ENCODE measurements at places on chromosomes 3 and 15. TPM values are rescaled to one million over a fixed set of nuclear protein-coding genes. Genes with fewer than 3 reads are reported as not detected.
A peak's percentile ranks its signal among the peaks of the same experiment; 100 is the strongest.

The PIK3R4 gene
- 13.7 TPM for total RNA-seq

The TNIK gene
- total RNA-seq = 78.3 TPM

The P2RY1 gene
- total RNA-seq = 0.17 TPM

The TM6SF1 gene
- total RNA-seq = not detected

The ZMYND10 gene
- total RNA-seq = 1.7 TPM

The C3orf20 gene
- total RNA-seq = not detected

DNA sequence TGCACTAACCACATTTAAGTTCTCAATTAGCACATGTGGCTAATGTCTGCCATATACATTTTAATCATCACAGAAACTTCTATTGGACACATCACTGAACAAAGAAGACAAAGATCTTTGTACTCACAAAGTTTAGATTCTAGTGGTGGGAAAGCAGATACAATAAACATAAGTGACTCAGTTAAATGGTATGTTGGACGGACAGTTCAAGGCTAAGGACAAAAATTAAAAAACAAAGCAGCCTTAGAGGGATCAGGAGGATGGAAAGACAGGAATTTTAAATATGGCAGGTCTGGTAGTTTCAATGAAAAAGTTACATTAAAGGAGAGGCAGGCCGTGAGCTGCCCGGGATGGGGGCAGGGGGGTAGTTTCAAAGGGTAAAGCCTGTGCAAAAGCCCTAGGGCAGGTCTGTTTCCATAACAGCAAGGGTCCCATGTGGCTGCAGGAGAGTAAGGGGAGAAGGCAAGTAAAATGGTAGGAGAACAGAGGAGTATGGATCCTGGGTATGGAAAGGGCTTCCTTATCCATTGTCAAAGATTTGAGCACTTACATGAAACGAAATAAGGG, 220.7 kb downstream of the FHIT start:
- H3K27me3 ChIP-seq = no peaks in the 10 kb centered on the region
- no peaks in the 10 kb centered on the region for H3K36me3 ChIP-seq
- H3K4me1 ChIP-seq = no peaks in the 10 kb centered on the region
- H3K27ac ChIP-seq = no peak overlapping the region

DNA sequence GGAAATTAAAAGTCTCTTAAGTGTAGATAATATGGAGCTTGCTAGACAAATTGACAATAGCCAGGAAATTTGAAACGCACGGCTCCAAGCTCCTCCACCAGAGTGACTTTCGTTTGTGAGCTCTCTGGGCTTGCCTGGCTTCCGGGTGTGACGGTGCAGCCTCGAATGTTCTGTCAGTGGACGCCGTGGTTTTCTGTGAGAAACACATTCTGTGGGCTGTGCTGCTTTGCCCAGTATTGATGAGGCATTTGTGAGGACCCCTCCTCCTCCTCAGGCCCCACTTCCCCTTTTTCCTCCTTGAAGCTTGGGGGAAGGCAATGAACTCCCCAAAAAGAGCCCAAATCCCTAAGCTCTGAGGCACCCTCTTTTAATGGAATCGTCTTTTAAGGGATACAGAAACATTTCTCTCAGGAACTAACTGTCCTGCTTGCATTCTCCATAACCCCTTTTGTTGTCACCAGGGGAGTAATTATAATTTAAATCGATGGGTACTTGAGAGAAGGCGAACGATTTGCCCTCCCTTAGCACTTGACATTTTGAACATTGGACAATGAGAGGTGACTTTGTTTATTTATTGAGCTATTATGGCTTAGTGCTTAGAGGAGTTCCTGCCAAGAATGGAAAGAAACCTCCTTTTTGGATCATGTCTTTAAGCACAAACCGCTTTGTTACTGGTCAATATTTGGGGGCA, 40.8 kb downstream of the POLR2M start:
- no peaks in the 10 kb centered on the region for H3K36me3 ChIP-seq
- peaks cover 3% of the 10 kb centered on the region for H3K4me1 ChIP-seq
- DNase-seq = peak; percentile 4

DNA sequence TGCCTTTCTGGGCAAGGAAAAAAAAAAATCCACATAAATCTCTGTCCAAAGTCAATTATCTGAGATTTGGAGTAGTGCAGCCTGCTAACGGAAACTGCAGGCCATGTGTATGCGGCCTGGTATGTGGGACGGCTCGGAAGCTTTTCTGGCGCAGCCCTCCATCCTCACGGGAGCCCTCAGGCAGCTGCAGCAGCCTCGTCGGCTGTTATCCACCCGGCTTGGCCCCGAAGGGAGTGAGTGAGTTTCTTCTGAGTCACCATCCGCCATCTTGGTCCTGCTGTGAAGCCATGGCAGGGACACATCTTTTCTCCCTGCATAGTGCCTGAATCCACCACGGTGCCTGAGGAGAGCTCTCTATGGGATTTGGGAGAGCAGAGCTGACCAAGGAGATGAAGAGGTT, 62.8 kb downstream of the POLR2M start:
- H3K4me3 ChIP-seq = no peak overlapping the region
- DNase-seq = no peak
- no peak overlapping the region for H3K27ac ChIP-seq
- peaks cover 7% of the 10 kb centered on the region for H3K4me1 ChIP-seq
- no peaks in the 10 kb centered on the region for H3K36me3 ChIP-seq

- no peak for DNase-seq
- no peaks in the 10 kb centered on the region for H3K27me3 ChIP-seq
- no peak overlapping the region for H3K27ac ChIP-seq
- H3K4me1 ChIP-seq = no peaks in the 10 kb centered on the region
Observed at GRCh38 chr3:3737531-3737930, 61.7 kb upstream of the LRRN1 start.

DNA sequence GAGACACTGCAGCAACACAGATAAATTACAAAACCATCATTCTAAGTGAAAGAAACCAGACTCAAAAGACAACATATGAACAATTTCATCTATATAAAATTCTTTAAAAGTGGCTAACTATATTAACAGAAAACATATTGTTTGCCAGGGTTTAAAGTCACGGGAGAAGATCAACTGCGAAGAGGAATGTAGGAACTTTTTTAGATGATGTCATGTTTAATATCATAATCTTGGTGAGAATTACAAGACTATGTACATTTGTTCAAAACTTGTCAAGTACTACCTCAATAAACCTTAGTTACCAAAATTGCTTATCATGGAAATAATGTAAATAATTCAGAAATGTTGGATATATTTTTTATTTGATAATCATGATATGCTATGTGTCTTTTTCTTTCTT, 395.1 kb upstream of the PLSCR5 start:
- no peak for DNase-seq
- H3K4me3 ChIP-seq = no peak overlapping the region
- H3K4me1 ChIP-seq = no peaks in the 10 kb centered on the region
- H3K36me3 ChIP-seq = no peaks in the 10 kb centered on the region
- H3K27me3 ChIP-seq = no peaks in the 10 kb centered on the region

- no peak overlapping the region for H3K4me3 ChIP-seq
- no peak overlapping the region for H3K27ac ChIP-seq
- H3K27me3 ChIP-seq = peaks cover 3% of the 10 kb centered on the region
- H3K4me1 ChIP-seq = peaks cover 4% of the 10 kb centered on the region
Observed at GRCh38 chr3:42827023-42827422, 17.8 kb downstream of the ACKR2 start.

DNA sequence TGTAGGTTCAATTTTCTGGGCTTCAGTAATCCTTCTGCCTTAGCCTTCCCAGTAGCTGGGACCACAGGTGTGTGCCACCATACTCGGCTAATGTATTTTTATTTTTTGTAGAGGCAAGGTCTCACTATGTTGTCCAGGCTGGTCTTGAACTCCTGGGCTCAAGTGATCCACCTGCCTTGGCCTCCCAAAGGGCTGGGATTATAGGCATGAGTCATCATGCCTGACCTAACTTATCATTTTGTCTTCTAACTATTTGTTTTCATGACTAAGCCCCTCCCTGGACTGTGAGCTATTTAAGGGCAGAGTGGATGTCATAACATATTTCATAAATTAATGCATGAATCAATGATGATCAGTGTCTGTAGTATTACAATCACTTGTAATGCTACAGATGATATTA, 56.1 kb upstream of the PIAS1 start:
- no peaks in the 10 kb centered on the region for H3K36me3 ChIP-seq
- H3K4me3 ChIP-seq = no peak overlapping the region
- no peaks in the 10 kb centered on the region for H3K4me1 ChIP-seq
- no peak for DNase-seq
- no peaks in the 10 kb centered on the region for H3K27me3 ChIP-seq
- H3K27ac ChIP-seq = no peak overlapping the region

- H3K27ac ChIP-seq = no peak overlapping the region
- no peak for DNase-seq
- H3K27me3 ChIP-seq = no peaks in the 10 kb centered on the region
Observed at GRCh38 chr15:51801391-51801835, 28.0 kb upstream of the TMOD3 start.

DNA sequence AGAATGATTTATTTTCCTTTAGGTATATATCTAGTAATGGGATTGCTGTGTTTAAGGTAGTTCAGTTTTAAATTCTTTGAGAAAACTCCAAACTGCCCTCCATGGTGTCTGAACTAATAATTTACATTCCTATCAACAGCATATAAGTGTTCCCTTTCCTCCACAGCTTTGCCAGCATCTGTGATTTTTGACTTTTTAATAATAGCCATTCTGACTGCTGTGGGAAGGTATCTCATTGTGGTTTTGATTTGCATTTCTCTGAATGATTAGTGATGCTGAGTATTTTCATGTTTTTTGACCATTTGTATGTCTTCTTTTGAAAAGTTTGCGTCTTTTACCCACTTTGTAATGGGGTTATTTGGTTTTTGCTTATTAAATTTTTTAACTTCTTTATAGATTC, 571.6 kb upstream of the CCDC54 start:
- H3K4me3 ChIP-seq = no peak overlapping the region
- no peak for DNase-seq
- no peaks in the 10 kb centered on the region for H3K27me3 ChIP-seq
- no peaks in the 10 kb centered on the region for H3K4me1 ChIP-seq
- no peak overlapping the region for H3K27ac ChIP-seq

DNA sequence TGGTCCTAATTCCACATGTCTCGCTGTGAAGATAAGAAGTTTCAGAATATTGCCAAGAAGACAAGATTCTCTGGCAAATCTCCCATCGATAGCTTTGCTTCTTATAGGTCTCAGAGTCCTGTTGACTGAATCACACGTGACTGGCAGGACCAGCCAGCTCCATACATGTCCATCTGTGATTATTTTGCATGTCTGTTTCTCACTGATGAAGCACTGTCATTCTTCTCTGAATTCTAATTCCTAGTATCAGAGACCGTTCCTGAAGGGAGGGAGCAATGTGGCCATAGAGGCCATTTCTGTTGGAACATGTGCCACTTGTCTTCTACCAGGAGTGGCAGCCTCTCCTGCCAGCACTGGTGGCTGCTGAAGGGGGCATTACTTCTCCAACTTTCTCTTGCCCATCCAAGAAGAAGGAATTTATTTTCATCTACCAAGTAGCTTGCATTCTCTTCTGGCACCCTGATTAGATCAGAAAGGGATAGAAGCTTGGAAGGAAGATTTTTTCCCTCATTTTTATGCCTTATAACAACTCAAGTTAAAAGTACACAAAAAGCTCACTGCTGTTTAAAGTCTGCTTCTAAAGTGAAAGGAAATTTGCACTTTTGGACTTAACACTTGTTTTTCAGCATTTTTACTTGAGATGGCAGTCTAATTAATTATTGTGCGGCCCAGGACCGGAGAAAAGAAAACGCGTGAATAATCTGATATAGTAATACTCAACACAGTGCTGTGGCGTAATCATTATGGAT, 115.8 kb downstream of the IQCH start:
- no peak overlapping the region for H3K4me3 ChIP-seq
- no peaks in the 10 kb centered on the region for H3K4me1 ChIP-seq
- no peak overlapping the region for H3K27ac ChIP-seq
- H3K36me3 ChIP-seq = no peaks in the 10 kb centered on the region

- no peak overlapping the region for H3K4me3 ChIP-seq
- H3K36me3 ChIP-seq = no peaks in the 10 kb centered on the region
- no peak overlapping the region for H3K27ac ChIP-seq
- H3K4me1 ChIP-seq = no peaks in the 10 kb centered on the region
- DNase-seq = no peak
Observed at GRCh38 chr15:33402600-33402999, 91.8 kb downstream of the RYR3 start.

DNA sequence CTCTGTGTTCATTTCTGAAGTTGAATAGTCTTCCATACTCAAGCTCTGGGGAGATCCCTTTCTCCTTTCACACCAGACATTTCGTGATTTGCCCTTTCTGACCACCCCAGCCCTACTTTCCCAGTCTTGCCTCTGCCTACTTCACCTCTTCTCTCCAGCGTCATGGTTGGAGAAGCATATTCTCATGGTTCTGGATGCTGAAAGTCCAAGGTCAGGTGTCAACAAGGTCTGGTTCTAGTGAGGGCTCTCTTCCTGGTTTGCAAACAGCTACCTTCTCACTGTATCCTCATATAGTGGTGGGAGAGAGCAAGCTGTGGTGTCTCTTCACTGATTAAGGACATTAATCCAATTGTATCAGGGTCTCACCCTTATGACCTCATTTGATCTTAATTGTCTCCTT, 169.4 kb downstream of the IGF1R start:
- H3K4me3 ChIP-seq = no peak overlapping the region
- H3K27ac ChIP-seq = no peak overlapping the region
- H3K36me3 ChIP-seq = no peaks in the 10 kb centered on the region
- DNase-seq = no peak

DNA sequence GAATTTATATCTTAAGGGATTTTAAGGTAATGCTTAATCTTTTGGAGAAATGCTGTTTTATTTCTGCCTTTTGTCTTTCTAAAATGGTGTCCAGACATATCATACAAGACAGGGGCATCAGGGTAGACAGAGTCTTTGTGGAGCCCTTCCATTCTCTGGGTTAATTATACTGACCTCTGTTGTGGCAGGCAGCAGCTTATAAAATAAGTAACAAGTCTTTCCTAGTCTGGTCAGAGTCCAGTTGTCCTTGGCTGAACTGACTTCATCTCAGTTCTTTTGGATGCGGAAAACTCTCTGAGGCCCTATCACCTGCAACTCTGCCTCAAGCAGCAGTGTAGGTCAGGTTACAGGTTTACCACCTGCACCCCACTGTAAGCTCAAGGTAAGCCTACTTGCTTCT, 19.2 kb downstream of the MYNN start:
- H3K27me3 ChIP-seq = no peaks in the 10 kb centered on the region
- no peak for DNase-seq
- no peaks in the 10 kb centered on the region for H3K4me1 ChIP-seq
- no peak overlapping the region for H3K4me3 ChIP-seq
- H3K36me3 ChIP-seq = peaks cover 18% of the 10 kb centered on the region

DNA sequence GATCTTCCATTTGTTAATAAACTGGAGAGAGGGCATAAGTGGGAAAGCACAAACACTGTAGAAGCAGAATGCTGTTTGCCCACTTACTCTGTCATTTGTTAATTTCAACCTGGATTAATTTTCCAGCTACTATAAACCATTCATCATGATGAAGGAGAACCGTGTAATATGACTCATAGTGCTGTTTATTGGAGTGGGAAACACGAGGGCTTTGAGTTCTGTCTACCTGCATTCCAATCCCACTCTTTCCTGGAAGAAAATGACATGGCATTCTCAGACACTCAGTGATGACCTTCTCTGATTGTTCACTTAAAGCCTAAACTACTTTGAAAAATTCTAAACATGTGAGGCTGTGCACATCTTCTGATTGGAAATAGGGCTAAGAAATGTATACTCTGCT, 826.7 kb downstream of the AGBL1 start:
- no peak overlapping the region for H3K27ac ChIP-seq
- peaks cover 9% of the 10 kb centered on the region for H3K27me3 ChIP-seq
- DNase-seq = no peak
- no peak overlapping the region for H3K4me3 ChIP-seq
- H3K36me3 ChIP-seq = no peaks in the 10 kb centered on the region
- no peaks in the 10 kb centered on the region for H3K4me1 ChIP-seq

- H3K27me3 ChIP-seq = no peaks in the 10 kb centered on the region
- no peak for DNase-seq
- H3K36me3 ChIP-seq = no peaks in the 10 kb centered on the region
- H3K4me3 ChIP-seq = no peak overlapping the region
- no peak overlapping the region for H3K27ac ChIP-seq
Observed at GRCh38 chr3:181555681-181556080, 156.0 kb upstream of the SOX2 start.

Measured in CD4-positive, alpha-beta T cell (primary cell).